Muscle of back (tissue), 13 donors: ENCODE measurements at places on chromosomes 16 and 17. TPM values are rescaled to one million over a fixed set of nuclear protein-coding genes. Genes with fewer than 3 reads are reported as not detected.
A peak's percentile ranks its signal among the peaks of the same experiment; 100 is the strongest.

- no peak for DNase-seq
These were observed 9.2 kb downstream of the SLC13A2 start for GRCh38 chr17:28482551-28483199.

- no peak for DNase-seq
These were observed 2.9 kb downstream of the SLC39A11 start for GRCh38 chr17:73089322-73090317.

DNA sequence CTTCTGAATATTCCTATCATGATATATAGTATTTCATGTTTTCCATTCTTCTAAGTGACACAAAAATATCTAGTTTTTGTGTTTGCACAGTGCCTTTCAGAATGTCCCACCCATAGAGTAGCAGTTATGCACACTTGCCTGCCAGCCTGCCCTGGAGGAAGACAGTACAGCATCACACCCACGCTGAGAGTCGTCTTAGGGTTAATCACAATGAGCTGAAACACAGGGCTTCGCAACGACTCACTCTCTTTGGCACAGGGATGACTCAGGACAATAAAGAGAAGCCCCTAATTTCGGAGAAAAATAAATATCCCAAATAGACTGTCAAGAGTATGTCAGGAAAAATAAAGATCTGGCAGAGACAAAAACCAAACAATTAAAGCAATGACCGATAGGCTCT is 11.6 kb upstream of the NDUFAB1 start:
- no peak for DNase-seq

DNA sequence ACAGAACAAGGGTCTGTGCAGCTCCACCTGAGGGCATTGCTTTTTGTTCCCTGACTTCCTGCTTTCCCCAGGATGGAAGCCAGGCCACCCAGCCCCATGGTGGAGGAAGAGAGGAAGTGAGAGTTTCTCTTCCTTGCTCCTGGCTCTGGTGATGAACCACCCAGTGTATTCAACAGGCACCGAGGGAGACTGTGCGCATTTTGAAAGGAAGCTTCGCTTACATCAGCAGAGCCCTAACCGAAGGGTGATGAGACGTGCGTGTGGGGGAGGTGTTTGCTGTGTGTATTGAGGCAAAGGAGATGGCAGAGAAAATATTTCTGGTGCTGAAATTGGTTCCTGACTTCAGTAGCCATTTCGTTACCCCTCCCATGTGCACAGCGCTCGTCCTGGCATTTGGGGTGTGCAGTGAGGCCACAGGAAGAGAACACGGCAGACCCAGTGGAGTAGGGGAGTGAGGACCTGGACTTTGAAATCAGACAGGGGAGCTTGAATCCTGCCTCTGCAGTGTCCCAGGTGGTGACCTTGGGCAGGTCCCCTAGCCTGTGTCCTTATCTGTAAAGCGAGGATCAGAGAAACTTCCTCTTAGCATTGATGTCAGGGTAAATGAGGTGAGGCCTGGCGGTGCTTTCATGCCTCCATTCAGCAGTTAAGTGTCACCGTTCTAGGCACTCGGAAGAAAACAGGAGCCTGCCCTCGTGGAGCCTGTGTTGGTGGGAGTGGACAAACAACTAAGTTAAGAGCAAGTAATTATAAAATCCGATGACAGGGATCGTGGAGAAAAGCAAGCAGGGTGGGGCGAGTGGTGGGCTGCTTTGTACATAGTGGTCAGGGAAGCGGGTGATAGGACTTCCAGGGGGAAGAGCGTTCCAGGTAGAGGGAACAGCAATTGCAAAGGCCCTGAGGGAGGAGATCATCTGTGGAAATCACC is 7.4 kb downstream of the CMIP start:
- no peak for DNase-seq

DNA sequence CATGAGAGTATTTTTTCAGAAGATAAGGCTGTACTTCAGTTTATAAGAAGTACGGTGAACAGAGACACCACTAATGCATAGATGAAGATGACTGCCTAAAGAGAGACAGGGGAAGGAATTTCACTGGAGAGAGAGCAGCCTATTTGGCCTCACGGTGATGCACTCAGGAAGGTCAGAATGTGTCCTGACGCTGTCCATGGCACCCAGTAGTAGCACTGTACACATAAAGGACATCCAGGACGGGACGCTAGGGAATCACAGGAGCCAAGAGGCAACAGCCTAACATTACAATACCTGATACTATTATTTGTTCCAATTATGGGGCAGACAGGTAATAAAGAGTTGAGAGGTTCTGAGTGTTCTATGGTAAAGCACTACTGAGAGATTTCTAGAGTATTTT is 24.9 kb upstream of the LRRC37A start:
- DNase-seq: no peak

DNA sequence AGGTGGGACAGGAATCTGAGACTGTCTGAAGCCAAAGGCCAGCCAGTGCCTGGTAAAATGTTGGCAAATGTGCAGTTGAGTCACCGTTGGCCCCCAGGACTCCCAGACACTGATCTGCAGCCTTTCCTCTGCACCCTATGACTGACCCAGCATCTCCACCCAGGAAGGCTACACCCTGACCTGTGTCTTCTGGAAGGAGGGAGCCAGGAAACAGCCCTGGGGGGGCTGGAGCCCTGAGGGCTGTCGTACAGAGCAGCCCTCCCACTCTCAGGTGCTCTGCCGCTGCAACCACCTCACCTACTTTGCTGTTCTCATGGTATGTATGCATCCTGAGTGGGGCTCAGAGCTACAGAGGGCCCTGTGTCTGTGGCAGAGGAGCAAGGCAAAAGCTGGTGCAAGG is 24.0 kb downstream of the ADGRG5 start:
- DNase-seq: no peak

- no peak for DNase-seq
These were observed 8.5 kb downstream of the SGF29 start for GRCh38 chr16:28562199-28562598.

GRCh38 chr16:1859650-1860049 is 12.3 kb downstream of the MEIOB start:
- no peak for DNase-seq

DNA sequence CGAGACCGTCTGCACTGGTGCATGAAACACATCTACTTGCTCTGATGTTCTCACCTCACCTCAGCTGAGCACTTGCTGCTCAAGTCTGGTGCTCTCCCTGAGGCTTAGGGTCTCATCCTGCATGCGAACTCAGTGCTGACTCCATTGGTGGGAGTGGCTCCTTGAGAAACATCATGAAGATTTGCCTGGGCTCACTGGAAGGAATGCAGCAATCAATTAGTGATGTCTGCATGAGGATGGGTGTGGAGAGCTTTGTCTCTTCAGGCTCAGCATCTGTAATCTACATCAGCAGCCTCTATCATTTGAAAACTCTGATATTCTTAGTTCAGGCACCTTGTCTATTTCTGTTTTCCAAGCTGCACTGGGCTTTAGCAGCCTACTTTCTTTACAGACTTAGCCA is 204.4 kb downstream of the IRF8 start:
- no peak for DNase-seq

DNA sequence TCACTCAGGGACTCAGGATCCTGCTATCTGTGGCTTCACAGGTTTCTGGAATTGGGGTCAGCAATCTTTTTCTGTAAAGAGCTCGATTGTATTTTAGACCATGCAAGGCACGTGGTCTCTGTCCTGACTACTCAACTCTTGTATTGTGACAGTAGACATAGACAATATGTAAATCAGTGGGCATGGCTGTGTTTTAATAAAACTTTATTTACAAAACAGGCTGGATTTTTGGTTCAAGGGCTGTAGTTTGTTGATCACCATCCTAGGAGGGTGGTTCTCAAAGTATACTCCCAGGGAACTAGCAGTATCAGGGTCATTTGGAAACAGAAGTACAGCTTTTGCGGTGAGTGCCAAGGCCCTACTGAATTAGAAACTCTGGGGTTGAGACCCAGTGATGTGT is 108.2 kb upstream of the CRHR1 start:
- no peak for DNase-seq

DNA sequence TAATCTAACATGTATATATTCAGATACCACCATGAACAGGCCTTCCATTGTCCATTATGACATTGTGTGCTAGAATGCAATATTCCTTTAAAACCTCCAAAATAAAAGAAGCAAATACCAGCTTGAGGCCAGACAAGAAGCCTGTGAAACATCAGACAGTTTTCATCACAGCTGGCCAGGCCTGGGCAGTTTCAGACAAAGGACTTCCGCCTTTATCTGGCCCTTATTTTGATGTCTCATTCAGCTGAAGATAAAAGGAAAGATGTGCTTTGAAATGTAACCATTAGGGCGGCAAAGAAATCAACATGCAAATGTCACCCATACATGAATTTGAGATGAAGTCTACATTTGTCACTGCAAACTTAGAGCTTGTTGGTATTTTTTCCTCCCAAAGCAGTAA is 737.5 kb downstream of the KCNJ2 start:
- no peak for DNase-seq

DNA sequence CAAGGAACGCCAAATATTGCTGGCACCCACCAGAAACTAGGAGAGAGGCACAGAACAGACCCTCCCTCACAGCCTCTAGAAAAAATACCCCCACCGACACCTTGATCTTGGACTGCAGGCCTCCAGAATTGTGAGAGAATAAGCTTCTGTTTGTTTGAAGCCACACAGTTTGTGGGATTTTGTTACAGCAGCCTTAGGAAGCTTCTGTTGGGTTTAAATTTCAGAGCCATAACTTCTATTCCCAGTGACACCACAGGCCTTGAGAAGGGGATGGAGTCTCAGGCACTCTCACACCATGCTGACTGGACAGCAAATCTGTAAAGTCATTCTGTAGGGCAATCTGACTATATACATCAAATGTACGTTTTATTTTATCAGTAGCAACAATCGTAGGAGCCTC is 38.6 kb downstream of the RNF112 start:
- DNase-seq: no peak

- DNase-seq: no peak
These were observed 11.8 kb downstream of the KCNH6 start for GRCh38 chr17:63534816-63535455.

DNA sequence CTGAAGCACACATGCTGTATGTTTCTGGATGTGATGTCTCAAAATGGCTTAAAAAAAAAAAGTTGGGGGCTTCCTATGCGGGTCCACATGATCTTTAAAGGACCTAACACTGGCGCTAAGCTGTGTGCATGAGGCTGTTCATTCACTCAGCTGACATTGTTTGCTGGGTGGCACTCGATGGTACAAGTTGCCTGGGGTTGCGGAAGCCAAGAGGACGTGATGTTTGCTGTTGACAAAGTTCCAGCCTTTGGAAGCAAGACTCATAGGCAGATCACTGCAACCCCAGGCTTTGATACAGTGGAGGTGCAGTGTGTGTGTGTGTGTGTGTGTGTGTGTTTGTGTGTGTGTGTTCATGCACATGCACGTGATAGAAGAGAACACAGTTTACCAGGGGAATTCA is 29.5 kb upstream of the DNAI2 start:
- DNase-seq: no peak

GRCh38 chr17:59418732-59419166 is 87.3 kb downstream of the YPEL2 start:
- no peak for DNase-seq

DNA sequence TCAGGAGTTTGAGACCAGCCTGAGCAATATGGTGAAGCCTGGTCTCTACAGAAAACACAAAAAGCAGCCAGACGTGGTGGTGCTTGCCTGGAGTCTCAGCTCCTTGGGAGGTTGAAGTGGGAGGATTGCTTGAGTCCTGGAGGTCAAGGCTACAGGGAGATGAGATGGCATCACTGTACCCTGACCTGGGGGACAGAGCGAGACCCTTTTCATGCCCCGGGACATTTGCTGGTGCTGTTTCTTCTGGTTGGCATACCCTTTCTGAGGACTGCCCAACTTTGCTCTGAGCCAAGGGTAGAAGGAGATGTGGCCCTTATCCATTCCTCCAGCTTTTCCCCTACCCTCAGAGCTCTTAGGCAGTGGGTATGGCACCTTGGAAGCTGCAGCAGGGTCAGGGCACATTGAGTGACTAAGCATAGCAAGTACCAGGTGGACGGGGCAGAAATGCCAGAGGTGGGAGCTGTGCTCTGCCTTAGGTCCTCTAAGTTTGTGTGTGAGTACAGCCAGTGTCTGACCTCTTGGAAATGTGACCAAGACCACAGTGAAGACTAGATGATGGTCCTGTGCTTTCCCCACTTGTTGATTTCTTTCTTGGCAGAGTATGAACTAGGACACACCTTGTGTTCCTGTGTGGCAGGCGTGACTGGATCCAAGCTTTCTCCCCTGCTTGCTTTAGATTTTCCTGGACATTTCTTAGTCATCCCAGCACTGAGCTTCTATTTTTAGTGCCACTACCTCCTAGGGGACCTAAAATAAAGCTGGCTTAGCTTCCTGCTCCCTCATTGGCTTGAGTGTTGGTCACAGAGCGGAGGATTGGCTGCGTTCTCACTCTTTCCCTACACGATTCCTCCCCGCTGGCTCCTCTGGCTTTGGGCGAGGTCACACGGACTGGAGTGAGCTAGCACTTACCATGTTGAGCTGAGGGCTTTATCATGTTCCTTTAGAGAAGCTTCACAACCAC is 9.9 kb upstream of the EDC4 start:
- peak; percentile 67 for DNase-seq

- no peak for DNase-seq
These were observed 27.1 kb downstream of the ARHGAP23 start for GRCh38 chr17:38455288-38455915.

The ACSM2A gene
- polyA plus RNA-seq: 0.62 TPM

The C17orf78 gene
- 0.08 TPM for polyA plus RNA-seq

The CDC42EP4 gene
- 20.7 TPM for polyA plus RNA-seq

The PMFBP1 gene
- polyA plus RNA-seq: 1.5 TPM

The CACNG1 gene
- polyA plus RNA-seq: 186 TPM

The FNDC8 gene
- 0.21 TPM for polyA plus RNA-seq

The EEF2K gene
- polyA plus RNA-seq: 28.9 TPM

The EMP2 gene
- polyA plus RNA-seq: 60.1 TPM
